ENCODE measurements at places on chromosomes 1 and 21.

GRCh38 chr21:37711836-37712568 is 204.3 kb downstream of the KCNJ6 start:
- no peak for DNase-seq

DNA sequence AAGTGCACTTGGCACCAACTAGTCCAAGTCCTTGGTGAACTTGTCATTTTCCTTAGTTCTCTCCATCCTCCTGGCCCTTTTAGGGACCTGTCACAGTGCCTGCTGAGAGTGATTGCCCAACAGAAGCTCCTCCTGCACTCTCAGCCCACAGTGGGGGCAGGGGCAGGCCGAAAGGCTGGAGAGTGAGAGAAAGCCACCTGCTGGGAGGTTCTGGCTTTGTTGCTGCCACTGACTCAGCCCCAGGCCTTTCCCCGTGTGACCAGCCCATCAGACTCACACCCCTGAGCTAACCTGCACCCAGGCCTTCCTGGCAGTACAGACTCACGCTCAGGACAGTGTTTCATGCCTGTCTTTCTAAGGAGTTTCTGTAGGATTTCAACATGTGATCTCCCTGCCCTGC is 17.1 kb upstream of the PROK1 start:
- DNase-seq: peak; percentile 12

- DNase-seq: no peak
Observed at GRCh38 chr1:96425382-96426129, 296.0 kb upstream of the PTBP2 start.

DNA sequence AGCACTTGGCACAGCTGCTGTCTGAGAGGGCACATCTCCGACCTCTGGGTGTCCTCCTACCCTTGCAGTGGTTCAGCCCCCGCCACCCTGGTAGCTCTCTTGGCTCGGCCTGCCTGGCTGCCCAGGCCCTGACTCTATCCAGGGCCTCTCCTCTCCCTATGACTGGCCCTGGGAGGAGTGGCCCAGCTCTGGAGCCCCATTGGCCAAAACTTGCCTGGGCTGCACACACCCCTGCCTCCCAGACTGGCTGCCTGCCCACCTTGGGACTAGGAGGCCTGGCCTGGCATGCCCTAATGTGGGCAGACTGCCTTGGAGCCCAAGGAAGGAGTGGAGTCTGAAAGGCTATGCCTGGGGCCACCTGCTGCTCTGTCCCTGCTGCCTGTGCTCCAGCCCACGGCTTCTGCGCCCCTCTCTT is 33.6 kb downstream of the ACOT11 start:
- peak; percentile 94 for DNase-seq

- no peak for DNase-seq
Observed at GRCh38 chr1:30321996-30322858, 401.2 kb downstream of the MATN1 start.

DNA sequence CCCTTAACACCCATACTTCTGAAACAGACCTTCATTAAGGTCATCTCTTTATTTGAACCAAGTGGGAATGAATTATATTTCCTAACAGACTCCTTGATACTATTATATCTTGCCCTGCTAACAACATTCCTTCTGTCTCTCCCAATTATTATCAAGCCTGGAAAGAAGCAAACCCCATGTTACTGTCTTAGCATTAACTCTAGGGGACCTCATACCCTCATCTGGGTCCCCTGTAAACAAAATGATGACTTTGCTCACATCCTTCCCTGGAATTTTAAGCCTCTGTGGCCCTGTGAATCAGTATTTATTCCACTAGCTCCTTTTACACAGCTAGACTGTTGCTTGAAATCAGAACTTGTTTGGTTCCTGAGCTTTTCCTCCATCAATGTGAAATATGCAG is 38.3 kb upstream of the BCL10 start:
- no peak for DNase-seq

DNA sequence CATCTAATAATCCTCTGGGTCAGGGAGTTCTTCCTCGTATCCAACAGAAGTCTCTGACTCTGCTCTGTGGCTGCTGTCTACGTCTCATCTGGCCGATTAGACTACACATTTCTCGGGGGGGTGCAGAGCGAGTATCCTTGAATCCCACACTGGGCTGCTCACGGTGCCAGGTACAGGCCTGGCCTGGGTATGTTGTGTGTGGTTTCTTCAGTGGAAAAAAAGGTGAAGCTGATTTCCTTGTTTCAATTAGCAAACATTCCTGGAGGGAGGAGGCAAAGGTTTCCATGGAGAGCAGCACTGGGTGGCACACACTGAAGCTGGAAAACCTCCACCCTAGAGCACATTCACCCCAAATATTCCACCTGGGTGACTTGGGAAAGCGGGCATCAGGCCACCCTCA is 2.0 kb upstream of the RAB7B start:
- DNase-seq: no peak

GRCh38 chr1:15730423-15730822 is 5.6 kb upstream of the SLC25A34 start:
- no peak for DNase-seq

Measured in left colon (tissue), 2 donors.